ENCODE measurements at places on chromosomes 2 and 18. TPM values are rescaled to one million over a fixed set of nuclear protein-coding genes. Genes with fewer than 3 reads are reported as not detected.

DNA sequence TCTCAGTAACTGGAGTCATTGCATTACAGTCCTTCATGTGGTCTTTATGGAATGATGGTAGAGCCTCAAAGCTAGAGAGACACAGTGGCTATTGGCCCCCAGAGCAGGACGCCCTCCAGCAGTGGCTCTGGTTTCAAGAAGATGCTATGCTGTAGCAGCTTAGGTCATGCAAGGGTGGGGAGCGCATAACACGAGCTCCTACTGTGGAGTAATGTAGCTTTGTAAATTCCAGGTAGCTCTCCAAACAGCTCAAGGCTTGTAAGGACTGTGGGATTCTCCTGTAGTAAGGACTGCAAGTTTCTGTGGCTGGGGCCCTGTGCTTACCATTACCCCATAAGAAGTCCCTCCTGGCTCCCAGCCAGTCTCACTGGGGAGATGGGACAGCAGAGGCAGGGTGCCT is 15.6 kb downstream of the APLF start:
- DNase-seq, result no peak

- no peak for DNase-seq
Measured at GRCh38 chr18:31269566-31269965, 48.4 kb upstream of the DSG1 start.

DNA sequence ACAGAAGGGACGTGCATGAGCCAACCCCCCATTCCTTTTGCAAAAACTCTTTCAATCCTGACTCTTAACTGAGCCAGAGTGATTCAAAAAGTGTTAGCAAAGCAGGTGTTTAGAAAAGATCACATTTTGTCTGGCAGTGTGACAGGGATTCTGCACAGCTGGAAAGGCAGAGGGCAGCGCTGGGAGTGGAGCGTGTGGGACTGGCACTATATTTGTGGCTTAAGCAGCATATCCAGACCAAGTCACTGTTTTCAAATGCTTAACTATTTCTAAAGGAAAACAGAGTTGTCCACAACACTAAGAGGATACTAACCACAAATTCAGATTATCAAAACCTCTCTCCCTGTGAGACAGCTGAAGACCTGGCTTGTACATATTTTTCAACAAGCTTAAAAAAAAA is 19.0 kb downstream of the CABYR start:
- no peak for DNase-seq

GRCh38 chr2:164164602-164165001 is 428.8 kb upstream of the FIGN start:
- DNase-seq, result no peak

DNA sequence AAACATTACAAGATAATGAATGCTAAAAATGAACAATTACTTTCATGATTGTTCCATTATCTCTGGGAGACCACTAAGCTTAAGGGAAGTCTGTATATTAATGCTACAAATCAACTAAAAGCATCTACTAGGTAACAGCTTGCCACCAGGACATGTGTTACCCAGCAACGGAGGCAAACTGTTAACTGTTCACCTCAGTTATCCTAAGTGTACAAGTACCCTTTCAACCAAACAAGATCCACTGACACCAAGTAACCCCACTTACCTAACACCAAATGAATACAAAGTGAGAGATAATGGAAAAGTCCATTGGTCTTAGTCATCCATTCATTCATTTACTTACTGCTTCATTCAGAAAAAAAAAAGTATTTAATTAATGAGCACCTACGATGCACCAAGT is 54.7 kb upstream of the KIDINS220 start:
- no peak for DNase-seq

GRCh38 chr18:47150824-47151366 is 595 bp upstream of the HDHD2 start:
- no peak for DNase-seq

- DNase-seq, result no peak
Measured at GRCh38 chr2:231715988-231716616, 7.8 kb downstream of the PTMA start.

GRCh38 chr2:128495996-128496547 is 177.4 kb upstream of the HS6ST1 start:
- DNase-seq, result no peak

GRCh38 chr2:102181919-102182635 is 4.7 kb upstream of the IL1RL2 start:
- DNase-seq, result no peak

GRCh38 chr2:119337749-119338148 is 28.9 kb downstream of the C2orf76 start:
- no peak for DNase-seq

GRCh38 chr2:235278771-235279355 is 215.0 kb upstream of the AGAP1 start:
- no peak for DNase-seq

- no peak for DNase-seq
Measured at GRCh38 chr18:37246779-37247340, 318.7 kb downstream of the CELF4 start.

DNA sequence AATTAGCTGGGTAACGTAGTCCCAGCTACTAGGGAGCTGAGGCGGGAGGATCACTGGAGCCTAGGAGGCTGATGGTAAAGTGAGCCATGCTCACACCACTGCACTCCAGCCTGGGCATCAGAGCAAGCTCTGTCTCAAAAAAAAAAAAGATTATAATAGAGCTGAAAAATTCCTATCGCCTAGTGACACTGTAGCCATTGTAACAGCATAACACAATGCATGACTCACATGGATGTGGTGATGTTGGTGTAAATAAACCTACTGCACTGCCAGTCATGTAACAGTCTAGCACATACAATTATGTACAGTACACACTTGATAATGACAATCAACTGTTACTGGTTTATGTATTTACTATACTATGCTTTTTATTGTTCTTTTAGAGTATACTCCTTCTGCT is 39.6 kb downstream of the MGAT4A start:
- no peak for DNase-seq

DNA sequence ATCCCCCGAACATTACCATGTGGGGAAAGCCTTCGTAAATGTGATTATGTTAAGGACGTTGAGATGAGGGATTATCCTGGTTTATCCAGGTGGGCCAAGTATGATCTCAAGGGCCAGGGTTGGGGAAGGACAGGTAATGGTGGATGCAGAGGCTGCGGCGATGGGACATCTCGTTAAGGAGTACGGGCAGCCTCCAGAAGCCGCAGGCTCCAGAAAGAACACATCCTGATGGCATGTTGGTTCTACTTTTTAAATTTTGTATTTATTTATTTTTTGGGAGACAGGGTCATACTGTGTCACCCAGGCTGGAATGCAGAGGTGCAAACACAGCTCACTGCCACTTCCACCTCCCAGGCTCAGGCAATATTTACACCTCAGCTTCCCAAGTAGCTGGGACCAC is 86.2 kb upstream of the RAB6C start:
- DNase-seq, result no peak

- no peak for DNase-seq
Measured at GRCh38 chr2:174877751-174878150, 113.5 kb upstream of the CHRNA1 start.

DNA sequence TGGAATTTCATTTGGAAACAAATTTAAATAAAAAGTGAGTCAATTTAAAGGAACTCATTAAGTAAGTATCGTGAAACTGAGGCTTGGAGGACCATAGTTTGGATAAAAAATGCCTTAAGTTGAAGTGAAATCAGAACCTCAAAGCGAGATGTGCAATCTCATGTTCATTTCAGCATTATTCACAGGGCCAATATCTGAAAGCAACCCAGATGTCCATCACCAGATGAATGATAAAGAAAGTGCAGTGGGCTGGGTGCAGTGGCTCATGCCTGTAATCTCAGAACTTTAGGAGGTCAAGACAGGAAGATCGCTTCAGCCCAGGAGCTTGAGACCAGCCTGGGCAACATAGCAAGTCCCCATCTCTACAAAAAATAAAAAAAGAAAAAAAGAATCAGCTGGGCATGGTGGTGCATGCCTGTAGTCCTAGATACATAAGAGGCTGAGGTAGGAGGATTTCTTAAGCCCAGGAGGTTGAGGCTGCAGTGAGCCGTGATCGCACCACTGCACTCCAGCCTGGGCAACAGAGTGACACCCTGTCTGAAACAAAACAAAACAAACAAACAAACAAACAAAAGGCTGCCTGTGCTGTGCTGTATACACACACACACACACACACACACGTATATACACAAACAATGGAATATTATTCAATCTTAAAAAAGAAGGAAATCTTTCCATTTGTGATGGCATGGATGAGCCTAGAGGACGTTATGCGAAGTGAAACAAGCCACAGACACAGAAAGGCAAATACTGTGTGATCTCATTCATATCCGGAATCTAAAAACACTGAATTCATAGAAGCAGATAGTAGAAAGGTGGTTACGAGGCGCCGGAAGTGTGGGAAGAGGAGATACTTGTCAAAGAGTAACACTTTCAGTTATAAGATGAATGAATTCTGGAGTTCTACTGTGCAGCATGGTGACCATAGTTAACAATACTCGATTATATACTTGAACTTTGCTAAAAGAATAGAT is 14.5 kb downstream of the SH3RF3 start:
- no peak for DNase-seq

- DNase-seq, result no peak
Measured at GRCh38 chr18:23939366-23939765, 75.2 kb upstream of the TTC39C start.

DNA sequence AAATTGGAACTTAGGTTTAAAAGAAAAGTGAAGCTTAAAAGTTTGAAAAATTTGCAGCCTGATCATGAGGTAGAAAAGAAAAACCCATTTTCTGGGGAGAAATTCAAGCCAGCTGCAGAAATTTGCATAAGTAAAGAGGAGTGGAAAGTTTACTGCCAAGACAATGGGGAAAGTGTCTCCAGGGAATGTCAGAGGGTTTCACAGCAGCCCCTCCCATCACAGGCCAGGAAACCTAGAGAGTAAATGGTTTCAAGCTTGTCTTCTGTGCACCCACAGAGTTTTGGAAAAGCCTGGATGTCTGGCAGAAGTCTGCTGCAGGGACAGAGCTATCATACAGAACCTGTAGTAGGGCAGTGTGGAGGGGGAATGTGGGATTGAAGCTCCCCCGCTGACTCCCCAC is 254.0 kb upstream of the FSIP2 start:
- no peak for DNase-seq

DNA sequence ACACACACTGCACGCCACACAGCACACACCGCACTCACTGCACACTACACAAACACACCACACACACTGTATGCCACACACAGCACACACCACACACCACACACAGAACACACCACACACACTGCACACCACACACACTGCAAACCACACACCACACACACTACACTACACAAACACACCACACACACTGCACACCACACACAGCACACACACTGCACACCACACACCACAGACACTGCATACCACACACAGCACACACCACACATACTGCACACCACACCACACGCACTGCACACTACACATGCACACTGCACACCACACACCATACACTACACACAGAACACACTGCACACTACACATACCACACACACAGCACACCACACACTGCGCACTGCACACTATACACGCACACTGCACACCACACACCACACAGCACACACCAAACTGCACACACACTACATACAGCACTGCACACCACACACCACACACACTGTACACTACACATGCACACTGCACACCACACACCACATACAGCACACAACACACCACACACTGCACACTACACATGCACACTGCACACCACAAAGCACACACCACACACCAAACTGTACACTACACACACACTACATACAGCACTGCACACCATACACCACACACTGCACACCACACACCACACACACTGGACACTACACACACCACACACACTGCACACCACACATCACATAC is 59.6 kb downstream of the ASB1 start:
- DNase-seq, result peak; percentile 30

- DNase-seq, result no peak
Measured at GRCh38 chr2:168323529-168324021, 76.2 kb upstream of the STK39 start.

GRCh38 chr18:4658804-4659203 is 203.7 kb upstream of the DLGAP1 start:
- DNase-seq, result no peak

GRCh38 chr2:65504814-65505697 is 72.7 kb upstream of the SPRED2 start:
- DNase-seq, result no peak

DNA sequence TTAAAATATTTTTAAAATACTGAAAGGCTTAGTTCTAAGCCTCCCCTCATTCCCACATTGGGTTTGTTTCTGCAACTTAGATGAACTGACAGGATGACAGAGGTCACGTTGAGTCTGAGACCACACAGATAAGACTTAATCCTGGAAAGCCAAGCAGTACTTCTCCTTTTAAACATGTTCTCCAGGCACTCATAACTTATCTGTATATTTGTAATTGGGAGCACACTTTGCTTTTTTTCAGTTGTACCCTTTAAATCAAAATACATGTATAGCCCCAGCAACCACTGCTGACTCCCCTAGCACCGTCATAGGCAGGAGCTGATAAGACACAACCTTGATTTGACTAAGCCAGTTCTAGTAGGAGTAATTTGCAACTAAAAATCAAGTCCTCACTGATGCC is 394.8 kb downstream of the PID1 start:
- no peak for DNase-seq

- DNase-seq, result peak; percentile 88
Measured at GRCh38 chr2:85785027-85785822, 31.4 kb downstream of the ATOH8 start.

GRCh38 chr2:11398750-11399437 is 54.5 kb upstream of the ROCK2 start:
- no peak for DNase-seq

GRCh38 chr2:63056107-63057050 is 5.7 kb downstream of the OTX1 start:
- peak; percentile 78 for DNase-seq

GRCh38 chr18:76708071-76708721 is 114.2 kb upstream of the ZNF236 start:
- no peak for DNase-seq

SCYGR4 gene
- not detected for polyA plus RNA-seq

MAPRE3 gene
- polyA plus RNA-seq, result 26.7 TPM

CAPN14 gene
- polyA plus RNA-seq, result 0.18 TPM

ERBB4 gene
- polyA plus RNA-seq, result 1.5 TPM

TIGD1 gene
- 1.8 TPM for polyA plus RNA-seq

UGT1A10 gene
- polyA plus RNA-seq, result not detected

OTOS gene
- polyA plus RNA-seq, result not detected

VAMP8 gene
- polyA plus RNA-seq, result 23.9 TPM

GAL3ST2 gene
- not detected for polyA plus RNA-seq

FIGN gene
- polyA plus RNA-seq, result 3.9 TPM

ANO7 gene
- polyA plus RNA-seq, result not detected

ADRA2B gene
- 0.26 TPM for polyA plus RNA-seq

CYP26B1 gene
- 1.4 TPM for polyA plus RNA-seq

FEV gene
- not detected for polyA plus RNA-seq

TOGARAM2 gene
- polyA plus RNA-seq, result 0.50 TPM

STPG4 gene
- polyA plus RNA-seq, result 0.51 TPM

CREG2 gene
- polyA plus RNA-seq, result not detected

AQP12B gene
- polyA plus RNA-seq, result 0.38 TPM

Measured in aorta (tissue), 5 donors.